Fibroblast of skin of left biceps (primary cell): ENCODE measurements at places on chromosomes 16 and 17.

DNA sequence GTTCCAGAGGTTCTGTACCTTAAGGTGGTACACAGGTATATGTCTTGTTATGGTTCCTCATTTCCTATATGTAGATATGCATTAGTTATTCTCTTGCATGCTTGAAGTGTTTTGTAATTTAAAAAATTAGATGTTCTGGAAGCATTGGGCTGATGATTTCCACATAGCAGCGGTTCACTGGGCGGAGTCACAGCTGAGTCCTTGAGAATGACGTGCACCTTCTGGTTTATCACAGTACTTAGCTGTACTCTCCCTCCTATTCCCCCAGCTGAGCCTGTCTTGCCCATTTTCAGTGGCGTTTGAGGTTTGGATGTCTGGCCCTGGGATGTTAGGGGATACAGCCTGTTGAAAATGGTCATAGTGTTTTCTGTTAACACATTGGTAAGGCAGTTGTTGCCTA lies 327.1 kb downstream of the SNX29 start:
- no peak for DNase-seq

GRCh38 chr17:41691031-41691777 lies 2.5 kb downstream of the EIF1 start:
- no peak for DNase-seq

- DNase-seq, result no peak
Measured at GRCh38 chr17:37274461-37274860, 101.3 kb upstream of the C17orf78 start.

- DNase-seq, result no peak
Measured at GRCh38 chr16:6335072-6335471, 997.6 kb upstream of the RBFOX1 start.

GRCh38 chr17:14805348-14805747 lies 459.8 kb downstream of the PMP22 start:
- DNase-seq, result no peak

GRCh38 chr17:77604301-77604972 lies 354.1 kb upstream of the TNRC6C start:
- no peak for DNase-seq

DNA sequence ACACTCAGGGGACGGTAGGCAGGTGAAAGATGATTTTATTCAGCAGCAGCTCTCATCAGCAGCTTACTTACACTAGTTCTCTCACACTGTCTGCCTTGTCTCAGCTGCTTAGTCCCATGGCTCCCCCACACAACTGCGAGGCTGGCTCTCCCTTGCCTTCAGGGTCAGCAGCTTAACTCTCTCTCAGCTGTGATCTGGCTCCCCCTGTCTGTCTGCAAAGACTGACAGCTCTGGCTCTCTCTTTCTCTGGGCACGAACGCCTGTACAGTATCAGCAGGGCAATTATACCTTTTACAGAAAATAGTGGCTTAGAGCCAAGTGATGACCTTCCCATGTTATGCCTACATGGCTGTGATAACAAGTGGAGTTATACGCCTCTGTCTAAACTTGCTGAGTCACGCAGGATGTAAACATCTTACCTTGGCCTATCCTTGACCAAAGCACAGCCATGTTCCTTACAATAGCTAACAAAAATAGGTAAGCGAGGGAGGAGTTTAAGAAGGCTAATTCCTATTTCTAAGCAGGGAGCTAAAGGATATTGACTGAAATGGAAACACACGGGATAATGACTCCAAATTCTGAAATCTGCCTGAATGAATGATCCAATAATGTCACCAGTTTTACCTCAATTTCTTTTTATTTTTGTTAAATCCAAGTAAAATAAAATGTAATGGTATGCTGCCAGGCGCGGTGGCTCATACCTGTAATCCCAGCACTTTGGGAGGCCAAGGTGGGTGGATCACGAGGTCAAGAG lies 1.1 kb upstream of the NDUFAB1 start:
- DNase-seq, result no peak
